Activated naive CD4-positive, alpha-beta T cell treated with anti-CD3 and anti-CD28 coated beads, Interleukin-2, amount 10 ng/mL, durations not matched to agents 7 days and 5 days (primary cell): ENCODE measurements at places on chromosomes 5 and 9.
A peak's percentile ranks its signal among the peaks of the same experiment; 100 is the strongest.

- DNase-seq = no peak
Measured at GRCh38 chr5:68426586-68426985, 211.0 kb downstream of the PIK3R1 start.

GRCh38 chr5:113271745-113272454 lies 162.9 kb downstream of the TSSK1B start:
- no peak for DNase-seq

DNA sequence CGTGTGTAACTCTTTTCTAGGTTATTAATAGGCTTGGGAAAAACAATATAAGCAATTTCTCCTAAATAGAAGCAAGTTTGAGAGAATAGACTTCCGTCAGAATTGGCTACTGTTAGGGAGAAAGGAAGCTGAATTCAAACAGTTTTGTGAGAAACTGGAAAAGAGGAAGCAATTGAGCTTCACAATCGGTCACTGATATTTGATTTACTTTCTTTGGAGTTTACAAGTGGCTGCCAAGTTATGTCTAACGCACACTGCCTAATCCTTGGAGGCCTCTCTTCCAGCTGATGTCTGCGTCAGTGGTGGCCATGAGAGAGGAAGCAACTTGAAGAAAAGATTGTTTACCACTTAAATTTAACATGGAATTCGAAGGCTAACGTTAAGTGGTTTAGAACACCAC lies 319.5 kb downstream of the ADGRV1 start:
- no peak for DNase-seq

- DNase-seq = no peak
Measured at GRCh38 chr5:1447671-1448361, 2.6 kb upstream of the SLC6A3 start.

GRCh38 chr5:980001-980588 lies 28.5 kb upstream of the NKD2 start:
- no peak for DNase-seq

GRCh38 chr9:22201256-22201655 lies 192.2 kb upstream of the CDKN2B start:
- no peak for DNase-seq

GRCh38 chr9:72203205-72203803 lies 54.1 kb downstream of the GDA start:
- no peak for DNase-seq

GRCh38 chr9:3179711-3180110 lies 335.8 kb upstream of the PUM3 start:
- DNase-seq = no peak

DNA sequence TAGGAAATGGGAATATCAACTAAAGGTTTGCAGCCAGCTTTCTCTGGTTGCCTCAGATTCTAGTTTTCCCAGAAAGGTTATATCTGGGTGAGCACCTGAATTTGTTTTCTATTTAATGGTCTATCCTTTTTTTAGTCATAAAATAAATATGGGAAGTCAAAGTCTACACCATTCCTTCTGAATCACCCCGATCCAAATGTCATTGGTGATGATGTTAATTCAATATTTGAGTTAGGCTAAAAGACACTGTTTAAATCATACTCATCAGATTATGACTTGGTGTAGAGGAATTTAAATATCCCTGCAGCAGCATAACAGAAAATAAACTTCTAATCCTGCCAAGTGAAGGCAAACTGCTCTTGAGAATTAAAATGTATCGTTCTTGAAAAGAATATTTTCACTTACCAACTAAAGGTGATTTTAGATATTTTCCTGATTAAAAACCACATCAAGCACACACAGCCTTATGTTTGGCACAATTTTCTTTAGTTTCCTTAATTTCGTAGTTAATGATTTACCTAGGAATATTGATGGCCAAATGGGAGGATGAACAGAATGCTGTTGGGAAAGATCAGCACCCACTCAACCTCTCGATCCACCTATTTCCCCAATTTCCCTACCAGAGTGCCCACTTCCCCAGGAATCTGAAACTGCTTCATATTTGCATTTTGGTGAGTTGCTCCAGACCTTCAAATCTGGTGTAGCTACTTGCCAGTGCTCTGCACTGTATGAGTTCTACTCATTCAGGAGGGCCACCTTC lies 103.1 kb upstream of the TSLP start:
- DNase-seq = no peak

DNA sequence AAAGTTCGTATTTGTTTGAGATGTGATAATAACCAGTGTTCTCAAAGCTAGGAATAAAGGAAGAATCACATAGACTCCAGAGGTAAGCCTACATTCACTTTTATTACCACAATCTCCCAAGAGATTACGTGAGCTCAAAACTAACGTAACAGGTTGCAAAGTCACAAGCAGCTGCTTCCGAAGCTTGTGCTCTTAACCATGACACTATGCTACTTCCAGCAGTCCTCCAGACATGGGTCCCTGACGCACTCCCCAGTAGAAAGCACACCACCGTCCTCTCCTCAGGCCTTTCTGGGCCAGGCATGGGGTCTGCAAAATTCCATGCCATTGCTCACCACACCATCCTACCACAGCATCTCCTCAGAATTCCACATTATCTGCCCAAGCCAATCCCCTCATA lies 84.6 kb downstream of the PAX5 start:
- DNase-seq = no peak

DNA sequence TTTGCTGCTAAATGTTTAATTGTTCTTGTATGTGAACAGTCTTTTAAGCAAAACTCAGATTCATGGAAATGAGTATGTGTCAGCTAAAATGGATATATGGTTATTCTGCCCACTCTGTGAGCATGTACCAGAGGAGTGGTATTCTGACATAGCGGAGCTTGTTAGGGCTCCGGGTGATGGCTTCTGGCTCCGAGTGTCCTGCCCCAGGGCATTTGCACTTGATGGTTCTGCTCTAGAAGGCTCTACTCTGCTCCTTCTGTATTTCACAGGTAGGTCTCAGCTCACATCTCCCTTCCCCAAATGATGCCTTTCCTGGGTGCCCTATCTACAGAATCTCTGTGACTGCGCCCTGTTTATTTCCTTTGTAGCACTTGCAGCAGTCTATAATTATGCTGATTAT lies 113.3 kb downstream of the ARHGAP26 start:
- no peak for DNase-seq

DNA sequence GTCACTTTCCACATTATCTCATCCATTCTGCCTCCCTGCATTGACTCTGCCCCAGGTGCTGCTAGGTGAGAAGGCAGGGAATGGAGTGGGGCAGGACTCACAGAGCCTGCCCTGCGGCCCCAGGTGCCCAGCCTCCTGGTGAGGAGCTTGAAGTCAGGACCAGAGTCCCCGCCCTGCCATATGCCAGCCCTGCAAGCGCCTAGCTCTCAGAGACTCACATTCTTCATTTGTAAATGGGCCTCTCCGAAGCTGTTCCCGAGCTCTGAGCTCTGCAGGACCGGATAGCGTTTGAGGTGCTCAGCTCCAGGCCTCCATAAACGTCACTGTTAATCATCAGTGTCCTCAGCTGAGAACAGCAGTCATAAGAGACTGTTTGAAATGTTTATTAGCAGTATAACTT lies 75.1 kb upstream of the STXBP1 start:
- no peak for DNase-seq

GRCh38 chr5:150491876-150492275 lies 16.1 kb upstream of the NDST1 start:
- no peak for DNase-seq

DNA sequence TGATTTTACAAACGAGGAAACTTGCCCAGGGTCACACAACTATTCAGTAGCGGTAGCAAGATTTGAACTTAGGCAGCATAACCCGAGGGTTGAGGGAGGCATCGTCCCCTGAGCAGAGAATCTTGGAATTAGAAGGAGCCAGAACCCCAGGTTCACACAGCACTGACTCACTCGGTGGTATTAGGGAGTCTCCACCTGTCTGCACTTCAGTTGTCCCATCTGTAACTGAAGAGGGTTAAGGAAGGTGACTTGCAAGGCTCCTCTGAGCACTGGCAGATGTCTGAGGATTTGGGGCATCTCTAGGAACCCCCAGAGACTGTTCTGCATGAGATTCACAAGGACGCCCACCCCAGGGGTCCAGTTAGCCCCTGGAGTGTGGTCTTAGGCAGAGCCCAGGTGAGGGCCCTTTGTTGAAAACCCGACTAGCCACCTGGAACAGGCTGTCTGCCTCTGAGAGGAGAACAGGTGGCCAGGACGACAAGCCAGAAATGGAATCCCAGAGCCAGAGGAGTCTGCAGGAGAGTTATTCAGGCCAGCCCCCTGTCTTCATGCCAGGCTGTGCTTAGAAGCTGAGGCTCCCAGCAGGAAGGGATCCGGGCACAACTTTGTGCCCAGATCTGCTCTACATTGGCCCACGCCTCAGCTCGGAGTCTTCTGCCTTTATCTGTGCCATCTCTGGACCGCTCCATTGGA lies 50.0 kb upstream of the ORM1 start:
- DNase-seq = peak; percentile 3

GRCh38 chr5:180809403-180810209 lies 7.0 kb upstream of the MGAT1 start:
- DNase-seq = peak; percentile 92

GRCh38 chr9:86099701-86100364 lies 475 bp upstream of the GOLM1 start:
- peak; percentile 25 for DNase-seq

- no peak for DNase-seq
Measured at GRCh38 chr5:61953913-61954312, 352.1 kb upstream of the KIF2A start.

- no peak for DNase-seq
Measured at GRCh38 chr5:32767948-32768467, 56.9 kb downstream of the NPR3 start.

DNA sequence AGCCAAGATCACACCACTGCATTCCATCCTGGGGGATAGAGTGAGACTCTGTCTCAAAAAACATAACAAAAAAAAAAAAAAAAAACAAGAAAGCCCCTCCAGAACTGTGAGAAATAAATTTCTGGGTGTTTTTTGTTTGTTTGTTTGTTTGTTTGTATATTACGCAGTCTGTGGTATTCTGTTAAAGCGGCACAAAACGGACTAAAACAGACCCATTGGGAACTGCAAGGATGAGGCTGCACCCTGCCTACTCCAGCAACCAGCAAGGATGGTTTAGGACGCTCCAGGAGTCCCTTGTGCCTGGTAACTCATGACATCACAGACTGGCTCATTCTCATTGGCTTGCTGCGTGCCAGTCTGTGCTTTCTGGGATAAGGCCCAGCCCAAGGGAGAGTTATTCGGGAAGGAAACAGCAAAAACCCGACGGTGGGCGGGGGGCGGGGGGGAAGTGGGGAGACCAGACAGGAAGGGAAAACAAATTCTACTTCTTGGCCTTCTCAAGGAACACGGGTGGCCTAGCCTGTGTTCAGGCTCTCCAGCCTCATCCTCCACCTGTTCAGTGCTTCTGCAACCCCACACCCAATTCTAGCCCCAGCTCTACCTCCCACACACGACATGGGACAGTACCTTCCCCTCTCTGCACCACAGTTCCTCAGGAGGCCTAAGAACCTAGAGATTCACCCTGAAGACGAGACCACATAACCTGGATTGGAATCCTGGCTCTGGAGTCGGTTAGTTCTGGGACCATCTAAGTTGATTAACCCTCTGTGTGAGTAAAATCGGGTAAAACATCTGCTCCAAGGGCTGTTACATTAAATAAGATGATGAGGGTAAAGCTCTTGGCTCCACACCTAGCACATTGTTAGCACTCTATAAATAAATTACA lies 2.8 kb downstream of the CD74 start:
- DNase-seq = peak; percentile 73

- DNase-seq = no peak
Measured at GRCh38 chr9:130433947-130434262, 10.9 kb upstream of the ASS1 start.
